ENCODE measurements at places on chromosomes 11 and 22.

GRCh38 chr22:41009222-41009948 lies 58.2 kb downstream of the RBX1 start:
- no peak for DNase-seq

GRCh38 chr22:36220451-36220921 lies 18.8 kb downstream of the APOL2 start:
- no peak for DNase-seq

DNA sequence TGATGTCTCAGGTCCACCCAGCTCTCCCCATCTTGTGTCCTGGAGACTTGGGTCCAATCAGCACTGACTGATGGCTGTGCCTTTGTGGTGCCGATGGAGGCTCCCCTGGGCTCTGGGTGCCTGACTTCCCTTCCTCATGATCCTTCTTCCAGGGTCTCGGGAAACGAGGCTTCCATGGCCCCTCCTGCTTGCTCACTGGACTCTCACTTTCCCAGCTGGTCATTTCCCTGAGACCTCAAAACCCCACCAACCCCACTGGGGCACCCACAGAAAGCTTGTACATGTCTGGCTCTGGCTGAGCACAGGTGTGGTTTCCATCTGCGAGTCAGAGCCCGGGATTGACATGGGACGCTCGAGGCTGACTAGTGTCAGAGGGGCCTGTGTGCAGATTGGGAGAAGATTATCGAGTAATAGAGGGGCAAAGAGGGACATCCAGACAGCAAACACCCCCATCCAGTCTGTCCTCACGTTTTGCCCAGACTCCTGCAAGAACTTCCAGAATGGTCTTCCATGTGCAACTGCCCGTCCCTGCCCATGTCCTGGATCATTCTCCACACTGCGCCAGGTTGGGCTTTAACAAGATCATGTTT lies 15.1 kb downstream of the APOL1 start:
- no peak for DNase-seq

GRCh38 chr11:10633261-10633660 lies 60.3 kb downstream of the IRAG1 start:
- no peak for DNase-seq

- DNase-seq: no peak
Observed at GRCh38 chr11:134014511-134014910, 54.4 kb upstream of the JAM3 start.

- no peak for DNase-seq
Observed at GRCh38 chr11:2121227-2122130, 17.7 kb downstream of the IGF2 start.

GRCh38 chr22:44586999-44587736 lies 89.1 kb upstream of the RTL6 start:
- DNase-seq: no peak

DNA sequence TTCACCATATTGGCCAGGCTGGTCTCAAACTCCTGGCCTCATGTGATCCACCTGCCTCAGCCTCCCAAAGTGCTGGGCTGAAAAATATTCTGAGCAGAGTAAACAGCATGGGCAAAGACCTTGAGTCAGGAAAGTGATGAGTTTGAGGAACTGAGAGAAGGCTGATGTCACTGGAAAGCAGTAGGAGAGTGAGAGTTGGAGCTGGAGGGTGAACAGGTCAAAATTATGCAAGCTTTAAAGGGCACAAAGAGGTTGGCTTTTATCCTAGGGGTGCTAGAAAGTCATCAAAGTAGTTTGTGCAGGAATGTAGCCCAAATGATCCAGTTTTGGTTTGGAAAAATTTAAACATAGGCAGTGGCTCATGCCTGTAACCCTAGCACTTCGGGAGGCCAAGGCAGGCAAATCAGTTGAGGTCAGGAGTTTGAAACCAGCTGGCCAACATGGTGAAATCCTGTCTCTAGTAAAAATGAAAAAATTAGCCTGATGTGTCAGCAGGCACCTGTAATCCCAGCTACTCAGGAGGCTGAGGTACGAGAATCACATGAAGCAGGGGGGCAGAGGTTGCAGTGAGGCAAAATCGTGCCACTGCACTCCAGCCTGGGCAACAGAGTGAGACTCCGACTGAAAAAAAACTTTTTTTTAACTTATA lies 44.7 kb upstream of the CXCR5 start:
- DNase-seq: no peak

- no peak for DNase-seq
Observed at GRCh38 chr11:45400591-45400990, 114.5 kb upstream of the SYT13 start.

GRCh38 chr11:23497040-23497439 lies 636.8 kb upstream of the CCDC179 start:
- no peak for DNase-seq

DNA sequence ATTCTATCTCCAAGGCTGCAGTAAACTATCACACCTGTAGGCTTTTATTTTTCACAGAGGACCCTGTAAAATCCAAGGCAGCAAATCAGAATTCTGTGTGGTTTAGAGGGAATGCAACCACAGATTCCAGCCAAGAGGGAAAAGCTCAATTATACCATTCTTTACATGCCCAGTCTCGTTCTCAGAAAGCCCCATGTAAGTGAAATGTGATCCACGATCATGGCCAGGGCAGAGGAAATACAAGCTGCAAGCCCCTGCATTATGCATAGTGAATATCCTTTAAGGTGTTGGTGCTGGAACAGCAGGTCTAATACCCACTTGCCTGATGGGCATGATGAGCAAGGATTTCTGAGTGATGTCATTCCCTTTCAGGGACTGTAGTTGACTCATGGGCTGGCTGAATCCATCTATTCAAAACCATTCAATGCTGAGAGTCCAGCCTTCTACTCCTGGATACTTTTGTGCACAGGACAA lies 198.7 kb upstream of the MTMR2 start:
- DNase-seq: peak; percentile 2

DNA sequence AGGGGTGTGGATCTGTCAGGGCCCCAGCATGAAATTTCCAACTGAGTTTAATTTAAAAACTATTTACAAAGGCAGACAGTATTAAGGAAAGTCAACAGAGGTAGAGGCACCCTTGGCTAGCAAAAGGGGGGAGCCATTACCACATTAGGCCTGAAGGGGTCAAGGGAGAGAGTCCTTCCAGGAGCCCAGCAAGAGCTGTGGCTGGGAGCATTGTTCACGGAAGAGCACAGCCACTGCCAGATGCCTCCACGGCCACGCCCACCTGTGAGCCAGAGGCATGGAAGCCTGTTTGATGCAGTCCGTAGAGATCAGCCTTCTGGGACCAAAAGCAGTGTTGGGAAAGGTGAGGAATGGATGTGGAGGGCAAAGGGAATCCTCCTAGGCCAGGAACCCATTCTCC lies 102.6 kb downstream of the GALNT18 start:
- no peak for DNase-seq

- no peak for DNase-seq
Observed at GRCh38 chr22:48125416-48125815, 1363.0 kb downstream of the TBC1D22A start.

DNA sequence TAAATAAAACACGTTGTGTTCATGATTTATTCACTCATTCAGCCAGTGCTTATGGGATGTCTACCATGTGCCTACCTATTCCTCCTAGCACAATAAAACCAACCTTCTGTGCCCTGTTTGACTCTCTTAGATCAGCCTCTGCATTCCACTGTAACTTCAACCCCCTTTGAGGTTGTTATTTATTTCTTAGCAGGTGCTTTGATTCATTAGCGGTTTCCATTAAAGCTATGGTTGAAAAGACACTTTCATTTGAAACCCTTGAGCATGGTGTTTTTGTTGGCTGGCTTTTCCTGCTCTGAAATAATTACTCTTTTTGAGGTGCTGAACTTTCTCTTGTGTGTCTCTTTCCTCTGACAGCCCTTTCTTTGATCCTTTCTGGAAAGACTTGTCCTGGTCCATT lies 570.6 kb upstream of the LARGE1 start:
- DNase-seq: no peak

DNA sequence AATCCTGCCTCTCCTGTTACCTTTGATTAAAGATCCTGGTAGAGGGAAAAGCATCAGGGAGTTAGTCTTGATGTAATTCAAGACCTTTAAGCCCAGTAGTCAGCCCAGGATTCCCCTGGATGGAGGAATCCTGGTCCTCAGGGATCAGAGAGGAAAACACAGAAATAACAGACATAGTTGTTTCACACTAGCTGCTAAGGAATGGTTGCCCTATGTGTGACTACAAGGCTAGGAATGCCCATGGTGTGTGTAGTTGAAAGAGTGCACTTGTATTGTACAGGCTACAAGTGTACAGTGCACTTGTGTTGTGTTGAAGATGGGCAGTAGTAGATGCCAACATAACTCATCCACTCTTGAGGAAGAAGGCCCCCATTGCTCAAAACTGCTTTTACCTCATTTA lies 226.8 kb downstream of the AASDHPPT start:
- DNase-seq: no peak

DNA sequence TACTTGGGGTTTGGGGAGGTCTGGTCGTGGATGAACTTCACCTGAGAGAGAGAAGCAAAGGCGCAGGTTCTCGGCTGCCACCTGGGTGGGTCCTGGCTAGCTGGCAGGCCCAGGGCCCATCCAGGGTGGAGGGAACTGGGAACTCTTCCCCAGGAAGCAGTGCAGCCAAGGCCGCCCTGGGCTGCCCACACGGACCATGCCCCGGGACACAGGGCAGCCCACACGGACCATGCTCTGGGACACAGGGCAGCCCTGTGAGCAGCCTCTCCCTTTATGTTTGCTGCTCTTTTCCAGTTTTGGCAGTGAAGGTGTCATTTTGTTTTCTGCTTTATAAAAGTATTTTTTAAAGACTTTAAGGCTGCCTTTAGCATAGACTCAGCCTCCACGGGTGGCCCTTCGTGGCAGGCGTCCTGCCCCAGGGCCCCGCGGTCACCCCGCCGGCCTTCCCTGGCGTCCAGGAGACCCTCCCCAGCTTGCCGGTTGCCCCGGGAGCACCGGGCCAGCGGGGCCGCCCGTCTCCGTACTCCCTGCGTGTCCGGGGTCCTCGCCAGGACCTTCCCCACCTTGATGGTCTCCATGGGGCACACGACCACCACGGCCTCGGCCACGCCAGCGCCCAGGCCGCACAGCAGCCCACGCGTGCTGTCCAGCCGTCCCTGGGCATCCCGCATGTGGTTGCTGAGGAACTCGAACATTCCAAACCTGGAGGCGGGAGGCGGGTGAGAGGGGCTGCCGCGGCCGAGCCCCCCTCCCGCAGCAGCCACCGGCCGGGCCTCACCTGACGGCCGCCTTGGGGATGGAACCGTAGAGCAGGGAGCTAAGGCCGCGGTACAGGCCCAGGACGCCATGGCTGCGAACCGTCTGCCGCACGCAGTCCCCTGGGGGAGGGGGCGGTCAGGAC lies 1.1 kb downstream of the SLC25A1 start:
- DNase-seq: no peak

DNA sequence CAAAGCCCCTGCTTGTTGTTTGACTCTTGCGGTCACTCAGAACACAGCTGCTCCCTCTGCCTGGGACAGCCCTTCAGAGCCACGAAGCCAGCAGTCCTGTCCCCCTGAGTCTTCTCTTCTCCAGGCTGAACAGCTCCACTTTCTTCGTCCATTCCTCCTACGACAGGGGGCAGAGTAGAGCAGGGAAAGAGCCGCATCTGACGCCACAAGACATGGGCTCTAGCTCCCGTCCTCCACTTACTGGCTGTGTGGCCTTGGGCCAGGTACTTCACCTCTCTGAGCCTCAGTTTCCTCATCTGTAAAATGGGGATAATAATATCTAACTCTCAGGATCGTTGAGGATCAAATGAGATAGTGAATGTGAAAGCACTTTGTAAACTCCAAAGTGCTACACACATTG lies 29.9 kb downstream of the CHRDL2 start:
- DNase-seq: no peak

DNA sequence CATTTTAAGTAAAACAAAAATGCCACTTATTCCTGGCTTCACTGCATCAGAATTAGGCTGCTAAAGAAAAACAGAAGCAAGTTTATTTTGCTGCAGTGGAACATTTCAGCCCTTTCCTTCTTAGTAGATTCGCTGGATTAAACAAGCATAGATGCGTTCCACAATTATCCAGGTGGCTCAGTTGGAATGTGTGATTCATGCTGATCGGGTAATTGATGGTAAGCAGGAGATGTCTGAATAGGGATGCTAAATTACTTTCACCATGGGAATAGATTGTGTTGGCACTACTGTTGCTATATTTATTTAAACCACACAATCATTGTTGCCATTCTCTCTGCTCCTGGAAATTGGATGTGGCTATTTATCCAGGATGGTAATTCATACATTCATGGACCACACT lies 440.1 kb upstream of the DDI1 start:
- no peak for DNase-seq

GRCh38 chr11:32447252-32447651 lies 11.9 kb upstream of the WT1 start:
- no peak for DNase-seq

- no peak for DNase-seq
Observed at GRCh38 chr22:44583854-44584253, 85.8 kb upstream of the RTL6 start.

GRCh38 chr11:119782739-119783072 lies 53.7 kb upstream of the NECTIN1 start:
- DNase-seq: no peak

GRCh38 chr11:24056051-24056450 lies 440.8 kb upstream of the LUZP2 start:
- no peak for DNase-seq

- DNase-seq: no peak
Observed at GRCh38 chr11:76337923-76338322, 43.0 kb downstream of the THAP12 start.

GRCh38 chr22:38713921-38714320 lies 8.2 kb downstream of the GTPBP1 start:
- no peak for DNase-seq

GRCh38 chr22:19321757-19322156 lies 30.2 kb upstream of the CLTCL1 start:
- DNase-seq: no peak

GRCh38 chr22:37497062-37497599 lies 10.9 kb upstream of the MFNG start:
- no peak for DNase-seq

DNA sequence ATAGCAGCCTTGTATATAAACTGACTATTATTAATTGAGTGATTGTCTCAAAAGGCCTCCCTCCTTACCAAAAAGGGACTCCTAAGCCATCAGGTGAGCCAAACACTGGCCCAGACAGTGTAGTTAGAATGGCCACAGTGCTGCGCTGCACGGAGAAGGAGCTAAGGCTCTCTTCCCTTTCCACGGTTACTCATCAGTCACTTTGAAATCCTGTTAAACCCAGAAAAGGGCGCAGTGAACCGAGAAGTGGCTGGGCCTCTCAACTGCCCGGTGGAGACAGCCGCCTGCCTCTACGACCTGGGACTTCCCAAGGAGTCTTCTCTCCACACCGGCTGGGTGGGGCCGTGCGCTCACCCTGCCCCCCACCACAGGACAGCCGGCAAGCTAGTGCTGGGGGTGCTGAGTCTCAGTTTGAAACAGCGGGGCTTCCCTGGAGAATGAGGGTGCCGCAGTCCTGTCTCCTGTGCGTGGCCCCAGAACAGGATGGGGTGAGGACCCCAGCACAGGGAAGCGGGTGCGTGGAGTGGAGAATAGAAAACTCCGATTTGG lies 1.3 kb downstream of the MYH9 start:
- no peak for DNase-seq

DNA sequence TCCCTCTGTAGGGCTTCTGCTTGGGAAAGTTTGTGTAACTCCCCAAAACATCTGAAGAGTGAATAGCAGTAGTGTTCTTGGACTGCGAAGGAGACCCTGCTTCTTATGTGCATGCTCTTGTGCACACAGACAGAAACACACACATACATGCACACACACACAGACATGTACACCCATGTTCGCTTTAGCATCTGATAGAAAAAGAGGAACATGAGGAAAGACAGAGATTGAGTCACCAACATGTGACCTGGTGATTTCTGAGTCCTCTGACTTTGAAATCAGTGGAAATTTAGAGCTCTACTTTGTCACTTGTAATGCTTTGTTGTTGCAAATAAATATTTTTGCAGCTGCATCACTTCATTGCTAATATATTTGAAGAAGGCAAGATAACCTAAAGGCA lies 23.8 kb downstream of the CD44 start:
- DNase-seq: no peak

All from NCI-H1436 treated with DMSO at 0.1 percent for 48 hours (cell line).